ENCODE measurements at places on chromosomes 3 and 15.
A peak's percentile ranks its signal among the peaks of the same experiment; 100 is the strongest.

GRCh38 chr3:18593231-18593630 lies 168.1 kb upstream of the SATB1 start:
- no peak overlapping the region for H3K27ac ChIP-seq
- no peak overlapping the region for H3K4me3 ChIP-seq
- DNase-seq: no peak

DNA sequence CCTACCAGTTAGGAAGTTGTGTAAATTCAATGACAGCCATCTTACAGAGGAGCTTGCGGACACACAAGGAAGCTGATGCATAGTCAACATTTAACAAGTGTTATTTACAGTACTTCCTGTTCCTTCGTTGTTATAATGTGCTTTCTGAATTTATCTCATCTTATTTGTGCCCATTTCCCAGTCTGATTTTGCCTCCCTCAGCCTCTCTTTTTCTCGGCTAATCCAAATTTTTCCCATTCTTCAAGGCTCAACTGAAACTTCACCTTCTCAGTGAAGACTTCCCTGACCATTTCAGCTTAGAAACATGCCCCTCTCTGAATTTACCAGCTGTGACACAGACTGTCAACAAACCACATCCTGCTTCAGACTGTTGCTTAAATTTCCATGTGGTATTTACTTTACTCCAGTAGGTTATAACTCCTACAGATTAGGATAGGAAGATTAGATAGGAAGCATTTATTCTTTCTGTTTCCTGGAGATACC lies 55.7 kb upstream of the CP start:
- DNase-seq: no peak
- H3K27ac ChIP-seq: peak overlapping the region; percentile 32
- no peak overlapping the region for H3K4me3 ChIP-seq
- no peaks in the 10 kb centered on the region for H3K27me3 ChIP-seq
- peaks cover 15% of the 10 kb centered on the region for H3K4me1 ChIP-seq

- no peak for DNase-seq
- no peaks in the 10 kb centered on the region for H3K4me1 ChIP-seq
- no peaks in the 10 kb centered on the region for H3K36me3 ChIP-seq
- H3K27ac ChIP-seq: no peak overlapping the region
Measured at GRCh38 chr3:173793963-173794362, 396.4 kb downstream of the NLGN1 start.

- DNase-seq: no peak
- no peak overlapping the region for H3K27ac ChIP-seq
- H3K4me3 ChIP-seq: no peak overlapping the region
- no peaks in the 10 kb centered on the region for H3K36me3 ChIP-seq
- no peaks in the 10 kb centered on the region for H3K4me1 ChIP-seq
Measured at GRCh38 chr3:152610622-152611021, 224.3 kb upstream of the P2RY1 start.

GRCh38 chr15:35736150-35736549 lies 190.2 kb upstream of the DPH6 start:
- H3K36me3 ChIP-seq: no peaks in the 10 kb centered on the region
- DNase-seq: no peak
- H3K4me1 ChIP-seq: peaks cover 17% of the 10 kb centered on the region
- no peaks in the 10 kb centered on the region for H3K27me3 ChIP-seq

GRCh38 chr15:76333720-76334437 lies 2.7 kb upstream of the ISL2 start:
- no peaks in the 10 kb centered on the region for H3K27me3 ChIP-seq
- peaks cover 6% of the 10 kb centered on the region for H3K4me1 ChIP-seq
- H3K4me3 ChIP-seq: no peak overlapping the region
- no peak overlapping the region for H3K27ac ChIP-seq
- DNase-seq: no peak

- H3K27me3 ChIP-seq: no peaks in the 10 kb centered on the region
- peaks cover under 1% of the 10 kb centered on the region for H3K36me3 ChIP-seq
- peaks cover 26% of the 10 kb centered on the region for H3K4me1 ChIP-seq
- no peak overlapping the region for H3K27ac ChIP-seq
- DNase-seq: no peak
- no peak overlapping the region for H3K4me3 ChIP-seq
Measured at GRCh38 chr15:31341496-31342195, 15.0 kb downstream of the KLF13 start.

GRCh38 chr3:29745232-29745870 lies 464.5 kb downstream of the RBMS3 start:
- H3K36me3 ChIP-seq: no peaks in the 10 kb centered on the region
- no peaks in the 10 kb centered on the region for H3K27me3 ChIP-seq
- no peak overlapping the region for H3K27ac ChIP-seq
- peaks cover 6% of the 10 kb centered on the region for H3K4me1 ChIP-seq

GRCh38 chr3:33388374-33389100 lies 51.7 kb downstream of the UBP1 start:
- no peak for DNase-seq
- no peak overlapping the region for H3K4me3 ChIP-seq
- H3K27me3 ChIP-seq: no peaks in the 10 kb centered on the region
- H3K36me3 ChIP-seq: peaks cover 87% of the 10 kb centered on the region
- H3K4me1 ChIP-seq: peaks cover 22% of the 10 kb centered on the region

- no peaks in the 10 kb centered on the region for H3K36me3 ChIP-seq
- DNase-seq: no peak
- no peak overlapping the region for H3K27ac ChIP-seq
- H3K27me3 ChIP-seq: no peaks in the 10 kb centered on the region
Measured at GRCh38 chr3:154775821-154776548, 304.1 kb upstream of the MME start.

- H3K27ac ChIP-seq: no peak overlapping the region
- no peak overlapping the region for H3K4me3 ChIP-seq
- H3K36me3 ChIP-seq: no peaks in the 10 kb centered on the region
- no peaks in the 10 kb centered on the region for H3K4me1 ChIP-seq
- H3K27me3 ChIP-seq: no peaks in the 10 kb centered on the region
Measured at GRCh38 chr3:110126065-110126464, 788.7 kb upstream of the DPPA4 start.

DNA sequence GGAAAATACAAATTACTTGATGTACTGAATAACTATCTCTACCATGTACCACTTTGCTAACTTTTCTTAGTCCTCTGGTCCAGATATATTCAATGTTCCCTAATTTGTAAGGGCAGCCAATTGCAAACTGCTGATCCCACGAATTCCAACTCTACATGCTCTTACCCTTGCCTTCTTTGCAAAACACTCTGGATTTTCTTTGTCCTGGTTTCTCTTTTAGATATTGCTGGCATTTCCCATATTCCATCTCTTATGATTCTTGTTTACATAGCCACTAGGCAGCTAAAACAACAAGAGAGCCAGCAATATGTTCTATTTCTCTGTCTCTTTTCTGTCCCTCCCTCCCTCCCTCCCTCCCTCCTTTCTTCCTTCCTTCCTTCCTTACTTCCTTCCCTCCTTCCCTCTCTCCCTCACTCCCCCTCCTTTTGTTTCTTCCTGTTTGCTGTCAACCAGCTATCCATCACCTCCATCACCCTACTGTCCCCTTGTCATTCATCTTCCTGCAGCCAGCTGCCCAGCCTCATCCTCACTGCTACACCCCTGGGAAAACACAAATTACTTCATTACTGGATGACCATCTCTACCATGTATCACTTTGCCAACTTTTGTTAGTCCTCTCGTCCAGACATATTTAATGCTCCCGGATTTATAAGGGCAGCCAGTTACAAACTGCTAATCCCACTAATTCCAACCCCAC lies 33.8 kb downstream of the SETMAR start:
- H3K27ac ChIP-seq: no peak overlapping the region
- H3K36me3 ChIP-seq: no peaks in the 10 kb centered on the region
- DNase-seq: no peak
- no peaks in the 10 kb centered on the region for H3K27me3 ChIP-seq
- no peak overlapping the region for H3K4me3 ChIP-seq
- H3K4me1 ChIP-seq: no peaks in the 10 kb centered on the region

GRCh38 chr3:152241142-152242017 lies 27.3 kb upstream of the MBNL1 start:
- DNase-seq: no peak
- peaks cover 18% of the 10 kb centered on the region for H3K4me1 ChIP-seq
- H3K27me3 ChIP-seq: no peaks in the 10 kb centered on the region
- 0 out of 2 replicates have a peak, but pooled peaks cover 5% of the 10 kb centered on the region for H3K36me3 ChIP-seq
- H3K4me3 ChIP-seq: no peak overlapping the region
- peak overlapping the region; percentile 24 for H3K27ac ChIP-seq

- no peak overlapping the region for H3K4me3 ChIP-seq
- no peak for DNase-seq
- no peak overlapping the region for H3K27ac ChIP-seq
- no peaks in the 10 kb centered on the region for H3K4me1 ChIP-seq
Measured at GRCh38 chr3:85254738-85255137, 295.9 kb downstream of the CADM2 start.

GRCh38 chr3:38458796-38459498 lies 5.3 kb downstream of the ACVR2B start:
- H3K27ac ChIP-seq: peak overlapping the region; percentile 18
- no peaks in the 10 kb centered on the region for H3K36me3 ChIP-seq
- H3K4me3 ChIP-seq: no peak overlapping the region
- DNase-seq: no peak
- H3K4me1 ChIP-seq: peaks cover 4% of the 10 kb centered on the region
- H3K27me3 ChIP-seq: no peaks in the 10 kb centered on the region

GRCh38 chr3:71713041-71713440 lies 12.2 kb downstream of the EIF4E3 start:
- H3K27ac ChIP-seq: no peak overlapping the region
- H3K27me3 ChIP-seq: no peaks in the 10 kb centered on the region
- H3K4me1 ChIP-seq: peaks cover 3% of the 10 kb centered on the region
- no peak for DNase-seq

- no peaks in the 10 kb centered on the region for H3K27me3 ChIP-seq
- peak overlapping the region; percentile 75 for H3K27ac ChIP-seq
- peak; percentile 89 for DNase-seq
- H3K4me1 ChIP-seq: peaks cover 21% of the 10 kb centered on the region
- no peak overlapping the region for H3K4me3 ChIP-seq
- H3K36me3 ChIP-seq: no peaks in the 10 kb centered on the region
Measured at GRCh38 chr3:159458010-159458409, 530.6 kb upstream of the IL12A start.

DNA sequence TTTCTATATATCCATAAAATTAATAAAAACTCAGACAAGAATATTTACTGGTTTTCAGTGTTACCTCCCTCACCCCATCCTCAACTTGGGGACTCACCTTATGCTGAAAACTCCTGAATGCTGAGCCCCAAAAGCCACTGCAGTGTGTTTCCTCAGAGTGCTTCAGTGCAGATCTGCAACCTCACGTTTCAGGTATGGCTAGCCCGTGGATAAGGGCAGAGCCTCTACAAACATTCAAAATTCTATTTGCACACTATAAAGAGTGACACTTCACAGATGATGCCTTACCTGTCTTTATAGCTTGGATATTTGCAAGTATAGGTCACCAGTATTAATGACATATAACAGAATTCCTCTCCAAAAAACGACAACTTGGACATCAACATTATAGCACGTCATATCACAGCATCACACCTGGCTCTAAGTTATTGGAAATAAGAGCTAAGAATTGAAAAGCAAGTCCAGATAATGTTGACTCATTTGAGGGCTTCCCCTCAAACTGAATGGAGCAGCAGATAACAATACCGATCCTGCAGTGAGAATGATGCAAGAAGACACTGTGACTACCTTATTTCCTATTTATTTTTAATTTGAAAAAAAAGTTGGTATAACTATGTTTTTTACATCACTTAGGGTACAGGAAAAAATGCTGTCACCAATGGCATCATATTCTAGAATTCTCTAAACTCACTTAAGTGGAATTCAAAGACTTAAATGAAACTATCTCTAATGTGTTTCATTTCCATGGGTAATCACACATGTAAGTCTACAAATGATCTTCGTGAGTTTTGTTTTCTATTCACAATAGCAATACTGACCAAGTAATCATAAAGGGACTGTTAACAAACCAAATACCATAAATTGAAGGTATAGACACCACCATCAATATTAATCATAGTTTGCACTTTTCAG lies 40.7 kb upstream of the RSL24D1 start:
- peaks cover 4% of the 10 kb centered on the region for H3K36me3 ChIP-seq
- no peaks in the 10 kb centered on the region for H3K27me3 ChIP-seq
- no peaks in the 10 kb centered on the region for H3K4me1 ChIP-seq
- DNase-seq: no peak

DNA sequence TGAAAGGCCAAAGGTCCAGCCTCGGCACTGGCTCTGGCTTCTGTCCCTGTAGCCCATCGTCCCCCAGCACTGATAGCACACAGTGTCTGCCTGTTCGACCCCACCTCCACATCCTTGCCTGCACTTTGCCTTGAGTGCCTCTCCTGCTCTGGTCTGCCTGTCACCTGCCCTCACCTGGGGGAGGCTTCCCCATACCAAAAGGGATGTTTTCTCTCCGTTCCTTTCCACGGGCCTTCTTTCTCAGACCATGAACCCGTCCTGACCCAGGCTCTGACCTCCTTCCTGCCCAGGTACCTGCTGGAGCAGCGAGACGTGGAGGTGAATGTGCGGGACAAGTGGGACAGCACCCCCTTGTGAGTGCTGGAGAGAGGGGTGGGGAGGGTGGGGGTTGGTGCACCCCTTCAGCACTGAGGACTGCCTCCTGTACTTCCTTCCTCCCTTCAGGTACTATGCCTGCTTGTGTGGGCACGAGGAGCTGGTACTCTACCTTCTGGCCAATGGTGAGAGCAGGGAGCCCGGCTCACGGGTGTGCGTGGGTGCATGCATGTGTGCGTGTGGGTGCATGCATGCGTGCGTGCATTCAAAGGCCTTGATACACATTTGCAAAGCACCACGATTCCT lies 1.5 kb downstream of the ABTB1 start:
- no peaks in the 10 kb centered on the region for H3K36me3 ChIP-seq
- peak; percentile 38 for DNase-seq
- H3K4me1 ChIP-seq: no peaks in the 10 kb centered on the region

DNA sequence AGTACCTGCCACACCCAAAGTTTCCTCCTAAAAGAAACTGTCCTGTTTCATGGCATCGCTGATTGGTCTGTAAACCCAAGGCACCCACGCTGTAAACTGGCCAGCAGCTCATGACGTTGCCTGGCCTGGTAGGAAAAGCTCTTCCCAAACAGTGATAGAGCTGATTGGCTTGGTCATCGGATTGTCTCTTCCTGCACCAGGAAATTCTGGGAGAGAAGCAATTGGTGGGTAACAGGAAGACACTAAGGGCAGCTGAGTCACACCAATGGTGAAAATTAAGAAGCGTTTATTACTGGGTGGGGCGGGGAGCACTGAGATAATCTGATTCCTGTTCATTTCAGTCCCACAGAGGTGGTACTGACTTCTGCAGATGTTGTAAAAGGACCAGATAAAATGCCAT lies 31.0 kb downstream of the KLHL6 start:
- no peak overlapping the region for H3K4me3 ChIP-seq
- no peaks in the 10 kb centered on the region for H3K27me3 ChIP-seq
- no peaks in the 10 kb centered on the region for H3K4me1 ChIP-seq
- H3K36me3 ChIP-seq: no peaks in the 10 kb centered on the region
- no peak overlapping the region for H3K27ac ChIP-seq
- no peak for DNase-seq

DNA sequence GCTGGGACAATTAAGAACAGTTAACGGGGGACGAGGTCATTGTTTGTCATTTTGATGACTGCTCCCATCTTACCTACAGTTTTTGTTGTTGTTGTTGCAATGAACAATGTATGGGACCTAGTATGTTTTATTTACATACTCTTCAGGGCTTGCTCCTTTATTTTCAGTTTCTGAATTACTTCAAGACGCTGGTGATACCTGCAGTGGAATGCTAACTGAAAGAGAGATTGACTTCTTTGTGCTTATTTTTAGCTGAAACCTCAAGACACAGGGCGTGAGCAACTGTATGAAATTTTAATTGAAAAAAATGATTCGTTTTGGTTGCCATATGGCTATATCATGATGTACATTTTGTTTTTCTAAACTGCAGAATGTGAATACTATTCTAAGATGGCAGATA lies 297.9 kb downstream of the EDEM1 start:
- no peaks in the 10 kb centered on the region for H3K36me3 ChIP-seq
- H3K27me3 ChIP-seq: no peaks in the 10 kb centered on the region
- no peaks in the 10 kb centered on the region for H3K4me1 ChIP-seq
- no peak overlapping the region for H3K27ac ChIP-seq
- no peak overlapping the region for H3K4me3 ChIP-seq
- no peak for DNase-seq

All from RWPE2 (cell line).